ENCODE measurements at places on chromosomes 4 and X. TPM values are rescaled to one million over a fixed set of nuclear protein-coding genes. Genes with fewer than 3 reads are reported as not detected.

DNA sequence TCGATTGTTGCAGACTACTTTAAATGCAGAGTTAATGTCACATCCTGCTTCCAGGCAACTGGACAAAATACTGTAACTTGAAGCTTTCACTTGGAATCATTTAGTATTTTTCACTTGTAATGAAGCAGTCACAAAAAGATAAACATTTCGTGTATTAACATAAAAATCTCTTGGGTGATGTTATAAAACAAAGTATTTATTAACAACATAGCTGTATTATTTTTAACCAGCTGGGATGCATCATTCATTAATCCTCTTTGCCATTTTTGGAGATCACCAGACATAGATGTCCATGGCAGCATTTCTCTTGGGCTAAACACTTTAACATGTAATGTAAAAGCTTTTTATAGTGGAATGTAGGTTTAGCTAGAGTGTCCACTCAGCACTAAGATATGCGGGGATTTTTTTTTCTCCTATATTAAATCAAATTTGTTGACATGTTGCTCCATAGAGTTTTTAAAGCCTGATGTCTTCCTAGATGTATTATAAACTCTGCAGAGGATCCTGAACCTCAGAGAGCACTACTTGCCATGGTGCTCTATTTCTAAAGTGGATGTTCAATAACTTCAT lies 193.7 kb upstream of the SPANXN4 start:
- no peak overlapping the region for H3K4me3 ChIP-seq
- H3K27ac ChIP-seq, result no peak overlapping the region
- DNase-seq, result no peak
- no peaks in the 10 kb centered on the region for H3K36me3 ChIP-seq
- no peaks in the 10 kb centered on the region for H3K27me3 ChIP-seq
- no peaks in the 10 kb centered on the region for H3K4me1 ChIP-seq

DNA sequence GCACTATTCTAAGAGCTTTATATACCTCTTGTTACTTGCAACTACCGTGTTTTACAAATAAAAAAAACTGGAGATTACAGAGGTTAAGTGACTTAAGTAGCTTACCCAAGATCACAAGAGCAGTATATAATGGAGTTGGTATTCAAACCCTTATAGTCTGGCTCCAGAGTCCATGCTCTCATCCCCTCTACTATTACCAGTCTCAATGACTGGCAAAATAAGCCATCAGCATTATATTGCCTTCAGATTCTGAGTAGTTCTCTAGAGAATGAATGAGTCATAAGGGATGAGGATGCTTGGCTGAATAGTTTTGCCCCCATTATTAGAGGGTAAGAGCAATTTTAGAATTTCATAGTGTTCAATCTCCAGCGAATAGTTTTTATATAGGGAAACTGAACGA lies 170.1 kb upstream of the ATOH1 start:
- H3K27me3 ChIP-seq, result no peaks in the 10 kb centered on the region
- no peak overlapping the region for H3K27ac ChIP-seq
- no peak for DNase-seq
- H3K36me3 ChIP-seq, result no peaks in the 10 kb centered on the region
- H3K4me3 ChIP-seq, result no peak overlapping the region

ADGRG2 gene
- total RNA-seq, result 0.55 TPM

DNA sequence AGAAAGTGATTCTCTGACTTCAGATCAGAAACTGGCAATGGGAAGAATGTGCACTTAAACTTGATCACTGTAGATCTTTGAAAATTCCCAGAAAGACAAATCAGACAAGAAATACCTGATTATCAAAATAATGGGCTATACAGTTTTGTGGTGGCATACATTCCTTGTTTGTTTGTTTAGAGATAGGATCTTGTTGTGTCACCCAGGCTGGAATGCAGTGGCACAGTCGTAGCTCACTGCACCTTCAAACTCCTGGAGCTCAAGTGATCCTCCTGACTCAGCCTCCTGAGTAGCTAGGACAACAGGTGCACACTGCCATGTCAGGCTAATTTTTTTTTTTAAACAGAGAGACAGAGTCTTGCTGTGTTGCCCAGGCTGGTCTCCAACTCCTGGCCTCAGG lies 81.0 kb upstream of the SPRY1 start:
- H3K4me1 ChIP-seq, result no peaks in the 10 kb centered on the region
- no peak overlapping the region for H3K4me3 ChIP-seq
- H3K36me3 ChIP-seq, result no peaks in the 10 kb centered on the region
- DNase-seq, result no peak

- no peak for DNase-seq
- H3K27ac ChIP-seq, result no peak overlapping the region
- H3K27me3 ChIP-seq, result no peaks in the 10 kb centered on the region
- no peak overlapping the region for H3K4me3 ChIP-seq
- H3K4me1 ChIP-seq, result no peaks in the 10 kb centered on the region
Observed at GRCh38 chr4:126441173-126442035, 1126.6 kb downstream of the FAT4 start.

GRCh38 chr4:4424499-4425115 lies 37.7 kb downstream of the NSG1 start:
- no peaks in the 10 kb centered on the region for H3K27me3 ChIP-seq
- no peak for DNase-seq
- H3K27ac ChIP-seq, result no peak overlapping the region
- H3K4me3 ChIP-seq, result no peak overlapping the region
- peaks cover 43% of the 10 kb centered on the region for H3K36me3 ChIP-seq

DNA sequence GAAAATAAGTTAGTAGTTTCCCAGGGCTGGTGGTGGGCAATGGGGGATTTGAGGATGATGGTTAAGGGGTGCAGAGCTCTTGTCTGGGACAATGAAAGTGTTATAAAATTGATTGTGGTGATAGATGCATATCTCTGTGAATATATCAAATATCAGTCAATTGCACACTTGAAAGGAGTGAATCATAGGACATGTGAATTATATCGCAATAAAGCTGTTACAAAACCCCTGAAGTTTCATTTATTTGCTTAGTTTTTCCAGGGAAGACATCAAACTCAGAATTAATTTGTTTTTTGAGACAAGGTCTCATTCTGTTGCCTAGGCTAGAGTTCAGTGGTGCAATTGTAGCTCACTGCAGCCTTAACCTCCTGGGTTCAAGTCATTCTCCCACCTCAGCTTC lies 17.9 kb upstream of the YIPF6 start:
- no peak for DNase-seq
- no peaks in the 10 kb centered on the region for H3K27me3 ChIP-seq
- no peaks in the 10 kb centered on the region for H3K4me1 ChIP-seq
- H3K36me3 ChIP-seq, result no peaks in the 10 kb centered on the region
- H3K27ac ChIP-seq, result no peak overlapping the region

DNA sequence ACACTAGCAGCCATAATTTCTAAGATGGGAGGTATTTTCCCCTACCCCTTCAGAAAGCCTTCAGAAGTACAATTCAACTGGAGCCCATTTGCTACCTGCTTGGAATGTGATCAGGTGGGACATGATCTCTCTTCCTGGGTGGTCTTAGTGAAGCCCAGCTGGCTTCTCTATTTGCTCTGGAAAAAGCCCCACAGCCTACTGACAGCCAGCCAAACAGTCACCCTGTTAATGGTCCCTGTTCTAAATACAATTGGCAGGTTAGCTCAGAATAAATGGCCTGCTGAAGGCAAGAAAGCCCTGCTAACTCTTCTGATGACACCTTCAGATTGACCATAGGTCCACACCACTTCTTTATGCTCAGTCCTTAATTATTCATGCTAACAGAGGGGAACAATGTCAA lies 39.9 kb downstream of the HS6ST2 start:
- no peak overlapping the region for H3K27ac ChIP-seq
- no peak overlapping the region for H3K4me3 ChIP-seq
- H3K4me1 ChIP-seq, result no peaks in the 10 kb centered on the region
- no peaks in the 10 kb centered on the region for H3K36me3 ChIP-seq
- DNase-seq, result no peak

SLC34A2 gene
- 21.1 TPM for total RNA-seq

DNA sequence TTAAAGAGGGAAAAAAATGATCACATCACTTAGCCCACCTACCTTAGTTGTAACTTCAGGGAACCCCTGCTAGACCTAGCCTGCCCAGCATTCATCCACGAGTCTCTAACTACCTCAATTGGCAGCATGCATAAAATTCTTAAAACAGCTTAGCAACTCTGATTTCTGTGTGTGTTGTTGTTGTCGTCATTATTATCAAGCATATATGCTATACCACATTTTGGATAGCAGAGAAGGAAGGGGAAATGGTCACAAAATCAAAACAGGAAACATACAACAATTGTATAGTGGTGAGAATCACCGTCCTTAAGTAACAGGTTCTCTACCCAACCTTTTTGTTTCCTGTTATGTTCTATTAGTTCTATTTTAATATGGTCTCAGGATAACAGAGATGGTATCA lies 2.7 kb upstream of the ACOT9 start:
- no peak overlapping the region for H3K27ac ChIP-seq
- no peaks in the 10 kb centered on the region for H3K27me3 ChIP-seq
- H3K4me3 ChIP-seq, result no peak overlapping the region

NPNT gene
- 23.7 TPM for total RNA-seq

OCRL gene
- 7.5 TPM for total RNA-seq

DNA sequence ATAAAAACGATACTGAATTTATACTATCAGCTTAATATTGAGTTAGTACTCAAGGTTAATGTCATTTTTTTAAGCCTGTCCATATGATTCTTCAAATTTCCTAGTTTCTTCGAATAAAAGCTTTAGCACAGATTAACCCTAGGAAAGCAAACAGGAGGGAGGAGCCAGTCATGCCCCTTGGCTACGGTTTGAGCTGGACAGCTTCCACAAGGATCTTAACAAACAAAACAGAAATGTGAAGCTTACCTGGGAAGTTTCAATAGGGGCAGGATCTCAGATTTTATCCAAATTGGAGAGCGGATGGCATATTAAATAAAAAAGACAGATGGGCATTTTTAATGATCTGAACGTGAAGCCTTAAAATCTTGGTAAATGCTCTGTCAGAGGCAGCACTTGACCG lies 2.3 kb downstream of the NWD2 start:
- H3K27ac ChIP-seq, result no peak overlapping the region
- H3K4me1 ChIP-seq, result no peaks in the 10 kb centered on the region
- no peaks in the 10 kb centered on the region for H3K36me3 ChIP-seq
- H3K27me3 ChIP-seq, result peaks cover 12% of the 10 kb centered on the region
- no peak overlapping the region for H3K4me3 ChIP-seq
- DNase-seq, result no peak

CXCL3 gene
- 5.7 TPM for total RNA-seq

DNA sequence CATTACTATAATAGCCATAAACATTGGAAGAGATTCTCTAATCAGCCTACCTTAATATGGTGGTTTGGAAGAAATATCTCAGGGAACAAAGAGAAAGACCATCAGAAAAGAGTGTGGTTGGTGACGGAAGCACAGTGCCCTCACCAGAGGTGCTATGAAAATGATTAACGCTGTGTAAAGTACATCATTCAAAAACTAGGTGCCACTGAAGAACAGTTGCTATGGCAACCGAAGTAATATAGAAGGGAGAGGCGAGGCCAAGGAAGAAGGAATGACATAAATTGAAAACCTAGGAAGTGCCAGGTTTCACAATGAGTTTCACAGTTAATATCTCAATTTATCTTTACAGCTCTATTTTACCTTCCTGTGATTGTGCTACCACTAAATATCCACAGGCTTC lies 57.0 kb upstream of the ARSJ start:
- no peaks in the 10 kb centered on the region for H3K27me3 ChIP-seq
- no peak overlapping the region for H3K4me3 ChIP-seq
- DNase-seq, result no peak
- H3K27ac ChIP-seq, result no peak overlapping the region

DNA sequence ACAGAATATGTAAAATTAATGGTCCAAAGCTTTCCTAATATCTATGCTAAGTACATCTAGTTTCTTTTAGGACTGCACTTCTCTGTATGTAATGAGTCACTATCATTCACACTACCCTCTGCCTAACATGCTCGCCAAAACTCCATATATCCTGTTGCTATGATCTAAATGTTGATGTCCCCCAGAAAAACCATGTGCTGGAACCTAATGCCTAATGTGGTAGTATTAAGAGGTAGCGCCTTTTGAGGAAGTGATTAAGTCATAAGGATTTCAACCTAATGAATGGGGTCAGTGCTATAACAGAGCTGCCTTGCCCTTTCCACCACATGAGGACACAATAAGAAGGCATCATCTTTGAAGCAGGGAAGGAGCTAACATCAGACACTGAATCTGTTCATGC lies 34.9 kb upstream of the NFKB1 start:
- H3K27me3 ChIP-seq, result no peaks in the 10 kb centered on the region
- no peaks in the 10 kb centered on the region for H3K36me3 ChIP-seq
- no peak overlapping the region for H3K27ac ChIP-seq

GRCh38 chr4:109607976-109608375 lies 47.9 kb downstream of the MCUB start:
- no peak for DNase-seq
- no peak overlapping the region for H3K27ac ChIP-seq
- H3K4me3 ChIP-seq, result no peak overlapping the region
- no peaks in the 10 kb centered on the region for H3K27me3 ChIP-seq
- no peaks in the 10 kb centered on the region for H3K4me1 ChIP-seq
- no peaks in the 10 kb centered on the region for H3K36me3 ChIP-seq

GRCh38 chrX:10111364-10112148 lies 45.2 kb upstream of the CLCN4 start:
- DNase-seq, result no peak
- no peaks in the 10 kb centered on the region for H3K4me1 ChIP-seq
- no peak overlapping the region for H3K27ac ChIP-seq
- H3K27me3 ChIP-seq, result no peaks in the 10 kb centered on the region

DNA sequence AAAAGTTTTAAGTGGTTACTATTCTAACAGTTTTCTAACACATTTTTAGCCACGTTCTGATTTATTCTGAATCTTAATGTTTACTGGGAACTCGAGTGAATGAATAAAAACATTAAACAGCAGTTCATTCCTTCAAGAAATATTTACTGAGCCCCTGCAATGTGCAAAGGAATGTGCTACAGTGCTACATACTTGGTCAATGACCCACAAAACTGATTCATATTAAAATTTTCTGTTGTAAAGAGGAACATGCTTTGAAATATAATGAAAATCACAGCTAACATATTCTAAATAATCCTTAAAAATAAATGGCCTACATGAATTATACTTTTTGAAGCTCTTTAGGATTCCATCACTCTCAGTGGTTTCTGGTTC lies 78.7 kb downstream of the ARAP2 start:
- no peak overlapping the region for H3K27ac ChIP-seq
- H3K27me3 ChIP-seq, result no peaks in the 10 kb centered on the region
- peaks cover 3% of the 10 kb centered on the region for H3K36me3 ChIP-seq
- no peak overlapping the region for H3K4me3 ChIP-seq

DNA sequence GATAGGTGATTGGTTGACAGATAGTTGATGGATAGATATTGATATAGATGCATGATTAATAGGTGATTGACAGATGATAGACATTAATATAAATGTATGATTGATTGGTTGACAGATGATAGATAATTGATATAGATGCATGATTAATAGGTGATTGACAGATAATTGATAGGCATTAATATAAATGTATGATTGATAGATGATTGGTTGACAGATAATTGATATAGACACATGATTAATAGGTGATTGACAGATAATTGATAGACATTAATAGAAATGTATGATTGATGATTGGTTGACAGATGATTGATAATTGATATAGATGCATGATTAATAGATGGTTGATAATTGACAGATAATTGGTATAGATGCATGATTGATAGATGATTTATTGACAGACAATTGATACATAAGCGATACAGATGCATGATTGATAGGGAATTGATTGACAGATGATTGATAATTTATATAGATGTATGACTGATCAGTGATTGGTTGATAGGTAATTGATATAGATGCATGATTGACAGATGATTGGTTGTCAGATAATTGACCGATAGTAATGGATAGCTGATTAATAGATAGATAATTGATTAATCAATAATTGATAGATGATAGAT lies 44.9 kb upstream of the PPP2R3B start:
- H3K27me3 ChIP-seq, result no peaks in the 10 kb centered on the region
- no peak overlapping the region for H3K27ac ChIP-seq
- H3K4me3 ChIP-seq, result no peak overlapping the region
- no peak for DNase-seq
- H3K4me1 ChIP-seq, result no peaks in the 10 kb centered on the region

All from pancreas (tissue), 10 donors.